ENCODE measurements at places on chromosomes 2 and 18.

DNA sequence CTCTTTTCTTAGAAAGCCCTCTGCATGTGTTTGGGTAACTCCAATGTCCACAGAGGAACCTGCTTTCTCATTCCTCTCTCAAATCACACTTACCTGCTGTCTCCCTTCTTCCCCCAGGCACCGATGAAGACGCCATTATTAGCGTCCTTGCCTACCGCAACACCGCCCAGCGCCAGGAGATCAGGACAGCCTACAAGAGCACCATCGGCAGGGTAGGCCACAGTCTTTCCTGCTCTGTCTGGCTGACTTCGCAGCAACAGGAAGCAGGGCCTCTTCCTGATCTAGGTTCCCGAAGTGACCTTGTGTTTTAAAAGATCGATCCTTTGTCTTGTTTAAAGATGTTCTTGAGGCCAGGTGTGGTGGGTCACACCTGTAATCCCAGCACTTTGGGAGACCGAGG, 25.0 kb upstream of the GMCL1 start:
- DNase-seq, result no peak

GRCh38 chr2:112005406-112006075, 49.5 kb upstream of the TMEM87B start:
- no peak for DNase-seq

- DNase-seq, result no peak
Observed at GRCh38 chr2:206343816-206344215, 69.4 kb downstream of the ZDBF2 start.

- DNase-seq, result no peak
Observed at GRCh38 chr2:144084114-144084661, 435.7 kb downstream of the ZEB2 start.

DNA sequence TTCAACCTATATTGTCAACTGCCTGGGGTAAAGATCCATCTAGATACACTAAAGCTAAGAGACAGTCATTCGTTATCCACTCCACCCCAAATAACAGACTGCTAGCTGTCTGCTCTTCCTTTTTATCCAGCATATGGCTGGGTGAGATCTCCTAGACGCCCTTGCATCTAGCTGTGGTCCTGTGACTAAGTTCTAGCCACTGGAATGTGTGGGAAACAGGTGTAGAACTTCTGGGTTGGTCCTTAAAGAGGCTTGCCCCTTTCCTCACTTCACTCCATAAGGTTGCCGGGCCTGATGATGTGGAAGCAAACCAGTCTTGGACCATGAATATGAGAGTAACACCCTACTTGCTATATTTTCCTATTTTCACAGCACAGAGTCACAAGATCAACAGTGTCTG, 3.2 kb downstream of the COA5 start:
- DNase-seq, result no peak

- DNase-seq, result no peak
Observed at GRCh38 chr2:112634153-112634873, 11.4 kb upstream of the SLC20A1 start.

- DNase-seq, result no peak
Observed at GRCh38 chr2:236676136-236676873, 106.7 kb downstream of the ACKR3 start.

DNA sequence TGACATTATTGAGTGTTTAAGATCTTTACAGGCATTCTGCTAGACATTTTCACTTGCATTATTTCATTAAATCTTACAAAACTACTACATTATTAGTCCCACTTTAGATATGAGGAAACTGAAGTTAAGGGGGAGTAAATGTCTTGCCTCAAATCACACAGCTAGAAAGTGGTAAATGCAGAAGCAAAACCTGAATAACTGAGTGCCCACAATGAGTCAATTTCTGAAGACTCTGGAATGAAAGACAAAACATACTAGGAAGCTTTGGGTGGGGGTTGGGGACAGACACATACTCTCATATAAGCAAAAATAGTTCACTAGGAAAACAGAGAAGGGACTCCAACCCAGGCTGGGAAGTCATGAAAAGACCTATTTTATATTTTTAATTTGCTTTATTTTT, 214.4 kb upstream of the LRATD1 start:
- DNase-seq, result no peak

- DNase-seq, result no peak
Observed at GRCh38 chr2:86025229-86025820, 80.4 kb downstream of the POLR1A start.

GRCh38 chr2:12428324-12428723, 288.4 kb upstream of the TRIB2 start:
- no peak for DNase-seq

- no peak for DNase-seq
Observed at GRCh38 chr2:97671526-97671925, 2.0 kb downstream of the C2orf92 start.

DNA sequence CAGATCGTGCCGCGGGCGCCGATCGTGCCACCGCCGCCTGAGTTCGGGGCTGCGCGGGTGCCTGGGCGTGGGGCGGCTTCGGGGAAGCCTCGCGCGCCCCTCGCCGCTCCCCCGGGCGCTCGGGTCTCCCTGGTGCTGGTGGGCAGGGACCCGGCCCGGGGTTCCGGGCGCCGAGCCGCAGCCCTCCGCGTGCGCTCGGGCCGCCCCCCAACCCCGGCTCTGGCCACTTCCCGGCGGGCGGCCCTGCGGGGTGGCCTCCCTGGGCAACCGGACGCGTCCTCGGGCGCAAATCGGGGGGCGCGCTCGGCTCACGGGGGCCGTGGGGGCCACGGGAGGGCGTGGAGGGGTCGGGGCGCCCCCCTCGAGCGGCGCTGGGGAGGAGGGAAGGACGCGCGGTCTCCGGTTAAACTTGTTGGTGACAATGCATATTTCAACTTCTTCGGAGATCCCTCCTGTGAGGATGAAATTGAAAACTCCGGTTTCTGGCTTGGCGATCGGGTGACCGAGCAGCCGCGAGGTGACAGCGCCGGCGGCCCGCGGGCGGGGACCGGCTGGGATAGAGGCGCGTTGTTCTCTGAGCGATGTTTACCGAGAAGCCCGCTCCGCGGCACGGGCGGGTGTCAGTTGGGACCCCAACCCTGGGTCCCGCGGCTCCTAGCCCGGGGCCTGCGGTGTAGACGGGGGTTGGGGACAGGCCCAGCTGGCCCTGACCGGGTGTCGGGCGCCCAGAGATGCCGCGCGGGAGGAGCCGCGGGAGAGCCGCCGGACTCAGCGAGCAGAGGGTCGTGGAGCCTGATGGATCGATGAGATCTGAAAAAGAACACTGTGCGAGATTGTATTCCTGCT, 676 bp downstream of the SH3BP4 start:
- no peak for DNase-seq

GRCh38 chr2:42084231-42084671, 36.4 kb downstream of the PKDCC start:
- DNase-seq, result no peak

DNA sequence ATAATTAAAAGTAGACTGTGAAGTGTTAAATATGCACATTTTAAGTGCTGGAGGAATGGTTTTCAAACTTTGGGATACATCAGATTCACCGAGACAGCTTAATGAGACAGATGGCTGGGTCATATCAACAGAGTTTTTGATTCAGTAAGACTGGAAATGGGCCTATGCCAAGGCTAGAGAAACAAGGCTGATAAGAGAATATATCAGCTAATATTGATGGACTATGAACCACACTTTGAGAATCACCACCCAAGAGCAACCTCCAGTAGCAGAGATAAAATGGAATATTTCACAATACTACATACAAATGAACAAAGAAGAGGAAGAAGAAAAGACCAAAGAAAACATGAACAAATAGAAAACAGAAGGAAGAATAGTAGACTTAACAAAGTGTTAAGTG, 450.2 kb upstream of the KLHL29 start:
- DNase-seq, result no peak

DNA sequence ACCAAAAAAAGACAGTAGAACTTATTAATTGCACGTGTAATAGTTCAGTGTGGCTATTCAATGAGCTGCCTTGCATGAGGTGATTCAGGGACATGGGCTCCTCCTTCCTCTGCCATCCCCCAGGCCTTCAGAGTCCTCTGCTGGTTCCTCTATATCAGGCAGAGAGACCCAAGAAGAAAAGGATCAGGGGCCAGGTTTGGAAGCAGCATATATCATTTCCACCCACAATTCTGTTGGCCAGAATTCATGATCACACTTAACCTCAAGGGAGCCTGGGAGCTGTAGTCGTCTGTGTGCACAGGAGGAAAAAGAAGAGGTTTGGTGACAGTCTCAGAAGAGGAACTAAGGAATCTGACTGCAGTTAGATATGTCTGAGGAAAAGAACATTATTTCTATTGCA, 114.0 kb upstream of the GLS start:
- DNase-seq, result no peak

DNA sequence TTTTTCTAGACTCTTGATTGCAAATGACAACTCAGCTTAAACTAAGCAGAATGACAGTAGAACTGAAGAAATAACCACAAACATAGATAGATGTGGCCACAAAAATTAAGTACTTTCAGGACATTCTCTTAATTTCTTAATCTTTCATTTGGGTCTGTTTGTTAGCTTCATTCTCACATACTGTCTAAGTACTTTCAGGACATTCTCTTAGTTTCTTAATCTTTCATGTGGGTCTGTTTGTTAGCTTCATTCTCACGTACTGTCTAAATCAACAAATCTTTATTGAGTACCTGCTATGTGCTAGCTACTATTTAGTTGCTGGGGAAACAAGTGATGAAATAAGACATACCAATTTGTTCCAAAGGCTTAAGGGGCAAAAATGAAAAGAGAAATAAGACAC, 35.1 kb downstream of the FAM117B start:
- DNase-seq, result no peak

GRCh38 chr2:121128741-121129659, 156.0 kb downstream of the TFCP2L1 start:
- DNase-seq, result no peak

DNA sequence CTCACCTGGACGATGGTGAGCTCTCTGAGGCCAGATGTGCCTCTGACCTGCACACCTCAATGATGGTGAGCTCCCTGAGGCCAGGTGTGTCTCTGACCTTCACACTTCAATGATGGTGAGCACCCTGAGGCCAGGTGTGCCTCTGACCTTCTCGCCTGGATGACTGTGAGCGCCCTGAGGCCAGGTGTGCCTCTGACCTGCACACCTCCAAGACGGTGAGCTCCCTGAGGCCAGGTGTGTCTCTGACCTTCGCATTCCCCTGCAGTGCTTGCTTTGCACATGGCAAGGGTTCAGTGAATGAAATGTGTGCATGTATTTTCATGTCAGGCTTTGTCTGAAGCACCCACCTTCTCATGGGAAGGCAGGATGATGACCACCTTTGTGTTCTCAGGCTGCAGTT, 95.5 kb downstream of the PTGR3 start:
- DNase-seq, result no peak

- DNase-seq, result no peak
Observed at GRCh38 chr18:45330170-45330594, 285.1 kb upstream of the SLC14A2 start.

GRCh38 chr2:172442072-172442895, 14.9 kb downstream of the ITGA6 start:
- DNase-seq, result no peak

DNA sequence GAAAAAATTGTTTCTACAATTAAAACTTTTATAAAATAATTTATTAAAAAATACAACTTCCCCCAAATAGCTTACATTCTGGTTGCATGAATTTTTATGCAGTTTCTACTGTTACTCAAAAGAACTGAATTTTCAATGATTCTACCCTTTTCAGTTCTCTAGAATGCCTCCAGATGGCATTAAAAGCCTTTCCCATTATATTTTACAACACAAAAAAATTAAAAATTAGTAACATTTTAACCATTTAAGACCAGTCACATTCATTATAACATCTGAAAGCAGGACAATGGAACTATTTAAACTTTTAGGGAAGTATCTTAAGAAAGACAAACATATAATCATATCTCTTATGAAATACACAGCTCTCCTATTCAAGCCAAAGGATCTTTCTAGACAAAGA, 236.0 kb upstream of the REV1 start:
- no peak for DNase-seq

DNA sequence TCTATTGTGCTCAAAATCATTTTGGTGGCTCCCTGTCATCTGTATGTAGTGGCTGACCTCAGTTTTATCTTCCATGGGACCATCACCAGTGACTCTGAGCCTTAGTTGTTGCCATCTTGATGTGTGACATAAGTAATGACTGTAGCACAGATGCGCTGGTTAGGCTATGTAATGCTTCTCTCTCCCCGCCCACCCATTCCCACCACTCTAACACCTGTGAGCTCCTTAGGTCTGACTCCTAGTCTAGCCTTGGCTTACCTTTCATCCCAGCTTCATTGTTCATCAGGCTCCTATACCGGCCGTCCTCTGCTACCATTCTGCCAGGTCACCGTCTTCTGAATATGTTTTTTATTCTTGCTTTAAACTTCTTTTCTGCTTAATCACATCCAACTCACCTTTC, 17.2 kb downstream of the MYO1B start:
- DNase-seq, result no peak

- no peak for DNase-seq
Observed at GRCh38 chr2:118521960-118522359, 325.5 kb downstream of the EN1 start.

DNA sequence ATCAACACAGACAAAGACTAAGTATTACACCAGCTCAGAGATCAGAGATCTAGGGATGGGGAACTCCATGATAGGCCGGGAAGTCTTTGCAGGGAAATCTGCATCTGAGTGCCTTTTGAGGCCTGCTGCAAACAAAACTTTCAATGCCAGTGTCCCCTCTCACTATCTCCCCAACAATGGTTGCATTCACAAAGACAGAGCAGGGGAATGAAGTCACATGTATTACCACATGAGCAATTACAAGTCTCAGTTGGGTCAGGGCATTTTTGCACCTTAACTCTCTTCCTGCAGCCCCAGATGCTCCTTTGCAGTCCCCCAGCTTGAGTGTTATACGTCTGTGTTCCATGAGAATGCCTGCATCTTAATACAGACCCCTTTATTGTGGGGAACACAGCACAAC, 1.8 kb upstream of the RNF144A start:
- no peak for DNase-seq
